ENCODE measurements at places on chromosomes 12 and 14. TPM values are rescaled to one million over a fixed set of nuclear protein-coding genes. Genes with fewer than 3 reads are reported as not detected.

- H3K36me3 ChIP-seq: no peaks in the 10 kb centered on the region
- H3K27ac ChIP-seq: no peak within 1 kb of the TSS
- H3K4me3 ChIP-seq: peak within 1 kb of the TSS; percentile 49
- peak; percentile 79 for DNase-seq
These were observed at the start of gene BCAT1 for GRCh38 chr12:24948757-24949722. TSS of gene BCAT1 (minus strand) at chr12:24949101. CDS start at chr12:24948932, 169 bp downstream.

DNA sequence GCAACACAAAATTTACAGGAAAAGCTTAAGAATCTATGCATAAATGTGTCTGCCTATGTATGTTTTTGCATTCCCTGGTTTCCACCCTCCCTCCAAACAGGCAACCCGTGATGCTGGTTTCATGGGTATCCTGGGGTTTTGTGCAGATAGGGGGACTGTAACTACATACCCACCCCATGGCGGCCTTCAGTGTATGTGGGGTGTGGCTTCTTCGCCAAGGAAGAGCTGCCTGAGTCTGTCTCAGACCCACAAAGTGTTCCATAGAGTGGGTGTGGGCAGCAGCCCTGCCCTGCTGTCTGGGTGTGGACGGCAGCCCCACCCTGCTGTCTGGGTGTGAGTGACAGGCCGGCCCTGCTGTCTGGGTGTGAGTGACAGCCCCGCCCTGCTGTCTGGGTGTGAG, 174.8 kb downstream of the ADGRD1 start:
- no peak overlapping the region for H3K4me3 ChIP-seq
- H3K4me1 ChIP-seq: peaks cover 8% of the 10 kb centered on the region
- no peaks in the 10 kb centered on the region for H3K36me3 ChIP-seq
- no peak for DNase-seq

GRCh38 chr12:130775953-130776856, 60.1 kb upstream of the RIMBP2 start:
- no peaks in the 10 kb centered on the region for H3K36me3 ChIP-seq
- no peak overlapping the region for H3K27ac ChIP-seq
- peak overlapping the region; percentile 38 for H3K4me3 ChIP-seq
- H3K4me1 ChIP-seq: peaks cover 15% of the 10 kb centered on the region
- no peak for DNase-seq
- H3K27me3 ChIP-seq: peaks cover 9% of the 10 kb centered on the region

DNA sequence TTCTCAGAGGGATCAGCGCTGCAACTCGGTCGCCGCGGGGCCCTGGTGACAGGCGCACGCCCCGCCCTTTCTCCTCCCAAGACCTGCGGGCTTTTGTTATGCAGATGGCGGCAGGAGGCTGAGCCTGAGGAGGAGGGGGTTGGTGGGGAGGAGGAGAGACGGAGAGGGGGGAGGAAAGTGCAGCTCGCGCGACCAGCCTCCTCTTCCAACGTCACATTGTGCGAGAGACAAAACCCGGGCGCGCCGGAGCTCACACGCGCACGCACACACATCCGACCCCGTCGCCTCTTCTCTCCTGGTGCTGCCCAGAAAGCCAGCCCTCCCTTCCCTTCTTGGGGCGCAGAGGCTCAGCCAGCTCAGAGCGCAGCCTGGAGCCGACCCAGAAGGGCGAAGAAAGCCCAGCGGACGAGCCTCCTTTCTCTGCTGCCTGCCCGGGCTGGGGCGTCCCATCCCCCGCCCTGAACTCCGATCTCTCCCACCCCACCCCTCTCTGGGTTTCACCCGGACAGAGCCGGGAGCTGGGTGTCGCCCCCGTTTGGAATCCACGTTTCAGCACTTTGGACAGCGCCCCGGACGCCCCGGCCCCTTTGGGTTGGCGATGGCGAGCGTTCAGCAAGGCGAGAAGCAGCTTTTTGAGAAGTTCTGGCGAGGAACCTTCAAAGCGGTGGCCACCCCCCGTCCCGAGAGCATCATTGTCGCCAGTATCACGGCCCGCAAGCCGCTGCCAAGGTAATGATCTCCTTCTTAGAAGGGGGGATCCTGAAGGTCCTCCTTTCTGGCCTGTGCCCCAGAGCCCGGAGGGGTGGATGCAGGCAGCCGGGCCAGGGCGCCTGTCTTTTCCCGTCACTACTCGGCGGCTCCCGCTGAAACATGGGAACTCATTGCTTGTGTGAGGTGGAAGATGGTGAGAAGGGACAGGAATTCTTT, at the start of gene SRRM4:
Gene SRRM4, plus strand, starts transcription at position 257 of the 927 bp plus-strand sequence. Its CDS starts 342 bp downstream, at position 599.
- H3K4me3 ChIP-seq: no peak within 1 kb of the TSS
- H3K27ac ChIP-seq: no peak within 1 kb of the TSS
- no peaks in the 10 kb centered on the region for H3K36me3 ChIP-seq
- peaks cover 54% of the 10 kb centered on the region for H3K27me3 ChIP-seq

The LRIG3 gene
- 118 TPM for total RNA-seq

The PRH2 gene
- total RNA-seq: not detected

The LTBP2 gene
- total RNA-seq: 19.6 TPM

DNA sequence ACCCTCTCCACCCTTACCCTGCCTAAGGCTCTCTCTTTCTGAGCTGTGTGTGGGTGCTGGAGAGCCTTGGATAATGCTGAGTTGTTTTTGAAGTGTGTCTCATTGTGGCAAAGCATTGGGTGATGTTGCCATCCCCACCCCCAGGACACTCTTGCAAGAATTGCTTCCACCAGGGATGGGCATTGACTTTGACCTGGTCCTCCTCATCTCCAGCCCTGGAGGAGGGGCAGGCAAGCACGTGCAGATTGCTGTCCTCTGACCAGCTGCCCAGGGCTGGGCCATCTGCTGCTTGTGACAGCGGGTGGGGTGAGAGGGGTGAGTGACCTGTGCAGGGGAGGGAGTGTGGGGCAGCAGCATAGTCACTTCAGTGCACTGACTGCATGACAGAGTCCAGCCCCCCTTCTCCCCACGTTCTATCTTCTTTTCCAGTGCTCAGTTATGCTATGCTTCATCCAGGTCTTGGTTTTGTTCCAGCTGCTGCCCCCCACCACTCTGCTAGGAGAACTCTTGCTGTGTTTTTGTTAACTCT, 26.2 kb downstream of the SUSD6 start:
- peak overlapping the region; percentile 44 for H3K27ac ChIP-seq
- H3K27me3 ChIP-seq: no peaks in the 10 kb centered on the region
- H3K36me3 ChIP-seq: peaks cover 2% of the 10 kb centered on the region

The TIGAR gene
- 3.4 TPM for total RNA-seq

DNA sequence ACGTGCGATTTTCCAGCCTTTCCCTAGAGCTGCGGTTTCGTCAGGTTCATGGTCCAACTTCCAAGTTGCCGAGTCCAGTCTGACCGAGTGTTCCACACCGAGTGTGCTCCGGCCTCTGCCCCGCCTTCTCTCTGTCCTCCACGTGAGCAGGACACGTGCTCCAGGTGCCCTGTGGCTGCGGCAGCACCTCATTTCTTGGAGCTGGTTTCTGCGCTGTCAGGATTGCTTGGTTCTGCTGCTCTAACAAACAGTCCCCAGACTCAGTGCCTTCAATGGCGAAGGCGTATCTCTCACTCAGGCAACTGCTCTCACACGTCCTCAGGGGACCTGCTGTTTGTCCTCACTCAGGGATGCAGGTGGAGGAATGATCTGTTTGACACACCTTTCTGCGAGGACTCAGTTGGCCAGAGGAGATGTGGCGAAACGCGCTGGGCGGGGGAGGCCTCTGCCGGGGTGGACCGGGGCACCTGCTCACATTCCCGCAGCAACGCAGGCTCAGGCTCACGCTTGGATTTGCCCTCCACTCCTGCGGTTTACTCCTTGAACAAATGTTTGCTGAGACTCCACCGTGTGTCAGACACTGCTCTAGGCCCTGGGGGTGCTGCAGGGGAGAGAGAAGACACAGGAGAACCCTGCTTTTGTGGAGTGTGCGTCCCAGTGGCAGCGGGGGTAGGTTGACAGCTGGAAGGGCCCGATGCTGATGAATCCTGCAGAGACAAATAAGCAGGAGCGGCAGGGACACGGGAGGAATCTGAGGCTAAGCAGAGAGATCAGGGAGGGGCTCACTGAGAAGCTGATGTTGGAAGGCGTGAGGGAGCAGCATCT, 63.4 kb upstream of the FBRSL1 start:
- H3K27ac ChIP-seq: no peak overlapping the region
- H3K4me3 ChIP-seq: no peak overlapping the region
- H3K4me1 ChIP-seq: peaks cover 38% of the 10 kb centered on the region

The ATG14 gene
- 8.5 TPM for total RNA-seq

The KLHL33 gene
- not detected for total RNA-seq

DNA sequence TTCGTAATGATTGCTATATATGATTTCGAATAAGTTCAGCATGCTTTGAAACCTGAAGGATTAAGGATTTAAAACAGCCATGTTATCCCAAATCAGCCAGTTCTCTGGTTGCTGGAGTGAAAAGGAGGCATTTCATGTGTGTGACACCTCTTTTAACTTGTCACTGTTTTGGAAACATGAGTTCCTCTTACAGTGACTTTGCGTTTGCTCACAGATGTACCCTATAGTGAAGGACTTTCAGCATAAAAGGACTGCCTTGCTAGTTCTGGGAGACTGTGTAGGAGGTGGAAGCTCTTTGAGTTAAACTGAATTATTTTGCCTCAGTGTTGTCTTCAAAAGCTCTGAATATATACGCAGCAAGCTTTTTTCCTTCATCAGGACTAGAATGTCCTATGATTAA, 7.6 kb downstream of the RNASE11 start:
- H3K4me3 ChIP-seq: no peak overlapping the region
- no peaks in the 10 kb centered on the region for H3K4me1 ChIP-seq
- no peak overlapping the region for H3K27ac ChIP-seq
- H3K27me3 ChIP-seq: no peaks in the 10 kb centered on the region

- H3K4me3 ChIP-seq: no peak overlapping the region
- DNase-seq: no peak
- H3K27me3 ChIP-seq: no peaks in the 10 kb centered on the region
- H3K4me1 ChIP-seq: peaks cover 6% of the 10 kb centered on the region
- no peaks in the 10 kb centered on the region for H3K36me3 ChIP-seq
These were observed 5.7 kb upstream of the NECAP1 start for GRCh38 chr12:8076366-8076765.

The CAPZA3 gene
- 5.3 TPM for total RNA-seq

DNA sequence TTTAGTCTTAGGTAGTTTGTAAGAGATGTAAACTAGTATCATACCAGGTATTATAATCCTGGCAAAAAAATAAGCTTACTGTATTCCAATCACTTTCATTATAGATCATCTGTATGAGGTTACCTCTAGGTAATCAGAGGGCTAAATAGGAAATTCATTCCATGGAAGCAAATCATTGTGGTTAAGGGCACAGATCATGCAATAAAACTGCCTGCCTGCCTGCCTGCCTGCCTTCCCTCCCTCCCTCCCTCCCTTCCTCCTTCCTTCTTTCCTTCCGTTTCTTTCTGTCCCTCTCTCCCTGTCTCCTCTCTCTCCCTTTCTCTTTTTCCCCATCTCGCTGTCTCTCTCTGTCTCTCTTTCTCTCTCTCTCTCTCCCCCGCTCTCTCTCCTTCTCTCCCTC, 3.2 kb upstream of the CLEC9A start:
- no peaks in the 10 kb centered on the region for H3K36me3 ChIP-seq
- no peak for DNase-seq
- H3K4me1 ChIP-seq: no peaks in the 10 kb centered on the region
- H3K27ac ChIP-seq: no peak overlapping the region
- no peak overlapping the region for H3K4me3 ChIP-seq

DNA sequence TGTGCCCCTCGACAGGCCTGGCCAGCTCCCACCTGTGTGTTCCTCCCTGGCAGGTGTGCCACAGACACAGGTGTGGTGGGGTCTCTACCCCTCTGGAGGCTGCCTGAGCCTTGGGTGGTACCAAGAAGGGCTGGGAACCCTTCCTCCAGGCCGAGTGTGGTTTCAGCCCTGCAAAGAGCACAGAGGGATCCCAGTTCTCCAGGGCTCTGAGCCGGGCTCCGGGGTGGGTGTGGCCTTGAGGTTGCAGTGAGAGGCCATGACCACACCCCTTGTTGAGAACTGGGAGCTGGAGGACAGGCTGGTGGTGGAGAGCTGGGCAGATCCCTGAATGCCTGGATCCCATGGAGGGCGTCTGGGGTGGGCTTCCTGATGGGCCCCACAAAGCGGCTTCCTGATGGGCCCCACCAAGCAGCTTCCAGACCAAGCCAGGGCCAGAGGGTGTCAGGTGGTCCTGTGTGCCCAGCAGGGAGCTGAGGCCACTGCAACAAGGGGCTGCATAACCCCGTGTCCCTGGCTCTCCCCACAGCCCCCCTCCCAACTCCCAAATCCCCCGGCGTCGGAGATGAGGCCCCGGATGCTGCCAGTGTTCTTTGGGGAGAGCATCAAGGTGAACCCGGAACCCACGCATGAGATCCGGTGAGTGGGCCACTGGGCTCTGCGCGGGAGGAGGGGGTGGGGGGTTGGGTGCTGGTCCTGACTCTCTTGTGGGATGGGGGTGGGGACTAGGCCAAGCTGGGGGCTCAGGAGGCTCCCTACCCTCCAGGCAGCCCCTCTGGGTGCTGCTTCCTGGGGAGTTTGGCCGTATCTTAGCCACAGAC, 16.6 kb downstream of the RFLNA start:
- DNase-seq: no peak
- H3K27me3 ChIP-seq: no peaks in the 10 kb centered on the region

The LRP1 gene
- total RNA-seq: 115 TPM

The LRTM2 gene
- not detected for total RNA-seq

- H3K4me1 ChIP-seq: no peaks in the 10 kb centered on the region
- H3K27me3 ChIP-seq: no peaks in the 10 kb centered on the region
- no peak for DNase-seq
- H3K36me3 ChIP-seq: no peaks in the 10 kb centered on the region
- H3K4me3 ChIP-seq: no peak overlapping the region
These were observed 31.3 kb upstream of the PPM1A start for GRCh38 chr14:60217713-60218112.

DNA sequence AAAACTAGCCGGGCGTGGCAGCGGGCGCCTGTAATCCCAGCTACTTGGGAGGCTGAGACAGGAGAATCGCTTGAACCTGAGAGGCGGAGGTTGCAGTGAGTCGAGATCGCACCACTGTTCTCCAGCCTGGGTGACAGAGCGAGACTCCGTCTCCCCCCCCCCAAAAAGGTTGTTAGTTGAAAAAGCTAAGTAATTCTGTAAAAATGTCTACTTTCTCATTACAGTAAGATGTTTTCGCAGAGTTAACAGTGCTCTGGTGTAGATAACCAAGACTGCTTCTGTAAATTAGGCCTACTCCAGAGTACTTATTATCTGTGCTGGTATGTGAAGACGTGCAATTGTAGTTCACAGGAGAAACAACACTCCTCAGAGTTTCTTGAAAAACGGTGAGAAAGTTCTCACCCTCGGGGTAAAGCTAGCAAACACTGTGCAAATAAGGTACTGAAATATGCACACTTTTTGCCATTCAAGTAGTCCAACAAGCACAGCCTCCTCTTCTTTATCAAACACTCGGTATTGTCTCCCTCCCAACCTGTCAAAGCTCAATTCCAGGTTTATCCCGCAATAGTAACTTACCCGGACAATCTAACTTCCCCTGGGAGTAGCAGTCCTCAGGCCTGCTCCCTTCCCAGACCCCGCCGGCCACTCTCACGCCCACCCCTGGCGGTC, 974 bp downstream of the BTBD7 start:
- H3K27me3 ChIP-seq: no peaks in the 10 kb centered on the region
- H3K27ac ChIP-seq: peak overlapping the region; percentile 98
- H3K36me3 ChIP-seq: no peaks in the 10 kb centered on the region
- peaks cover 41% of the 10 kb centered on the region for H3K4me1 ChIP-seq

- no peaks in the 10 kb centered on the region for H3K4me1 ChIP-seq
- H3K36me3 ChIP-seq: peaks cover 12% of the 10 kb centered on the region
- no peaks in the 10 kb centered on the region for H3K27me3 ChIP-seq
- DNase-seq: no peak
- H3K4me3 ChIP-seq: no peak overlapping the region
These were observed 28.0 kb upstream of the GXYLT1 start for GRCh38 chr12:42172441-42173210.

- H3K36me3 ChIP-seq: no peaks in the 10 kb centered on the region
- peak overlapping the region; percentile 78 for H3K27ac ChIP-seq
- H3K4me3 ChIP-seq: no peak overlapping the region
- peaks cover 24% of the 10 kb centered on the region for H3K4me1 ChIP-seq
- DNase-seq: peak; percentile 44
These were observed 37.7 kb downstream of the RAB35 start for GRCh38 chr12:120078868-120079267.

All from suprapubic skin (tissue), 4 donors.